ENCODE measurements at places on chromosomes 1 and 21. TPM values are rescaled to one million over a fixed set of nuclear protein-coding genes. Genes with fewer than 3 reads are reported as not detected.

DNA sequence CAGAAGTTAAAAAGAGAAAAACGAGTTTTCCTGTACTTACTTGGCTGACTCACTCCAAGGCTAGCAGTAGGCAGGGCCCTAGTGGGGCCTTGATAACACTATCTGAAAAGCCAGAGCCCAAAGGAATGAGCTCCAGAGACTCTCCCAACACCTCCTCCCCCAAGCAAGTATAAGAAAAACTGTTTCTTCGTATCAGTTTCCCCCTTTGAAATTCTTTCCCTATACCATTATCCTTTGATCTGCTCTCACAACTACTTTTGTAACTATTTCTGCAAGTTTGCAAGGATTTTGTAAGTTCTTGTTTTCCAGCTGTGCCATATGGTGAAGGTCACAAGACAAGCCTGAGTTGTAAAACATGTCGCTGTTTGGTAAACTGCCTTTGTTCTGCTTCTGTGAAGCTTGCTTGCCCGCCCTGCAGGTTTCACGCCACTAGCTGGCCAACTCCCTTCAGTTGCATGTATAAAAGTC is 36.5 kb upstream of the KCNJ15 start:
- DNase-seq, result no peak

DNA sequence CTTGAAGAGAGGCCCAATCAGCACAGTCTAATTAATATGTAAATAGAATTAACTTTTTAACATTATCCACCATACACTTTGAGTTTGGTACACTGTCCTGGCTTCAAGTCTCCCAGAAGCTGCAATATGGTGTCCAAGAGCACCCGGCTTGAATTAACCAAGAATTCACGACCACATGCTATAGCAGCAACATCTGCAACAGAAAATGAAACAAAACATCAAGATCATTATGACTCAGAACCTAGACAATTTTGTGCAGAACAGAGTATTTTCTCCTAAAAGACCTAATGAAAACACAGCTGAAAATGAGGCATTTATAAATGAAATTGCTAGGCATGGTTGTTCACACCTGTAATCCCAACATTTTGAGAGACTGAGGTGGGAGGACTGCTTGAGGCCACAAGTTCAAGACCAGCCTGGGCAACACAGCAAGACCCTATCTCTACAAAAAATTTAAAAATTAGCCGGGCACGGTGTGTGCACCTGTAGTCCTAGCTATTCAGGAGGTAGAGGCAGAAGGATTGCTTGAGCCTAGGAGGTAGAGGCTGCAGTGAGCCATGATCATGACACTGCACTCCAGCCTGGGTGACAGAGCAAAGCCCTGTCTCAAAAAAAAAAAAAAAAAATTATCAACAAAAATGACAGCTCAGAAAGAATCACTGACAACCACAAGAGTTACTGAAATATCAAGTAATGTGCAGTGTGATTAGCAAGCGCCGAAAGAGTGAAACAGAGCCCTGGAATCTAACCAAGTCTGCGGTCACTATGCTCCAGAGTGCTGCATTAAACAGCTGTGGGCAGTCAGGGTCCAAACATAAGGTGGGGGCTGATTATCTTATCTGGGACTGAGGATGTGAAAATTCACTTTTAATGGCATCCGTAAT is 45.3 kb downstream of the HSF2BP start:
- DNase-seq, result no peak

DNA sequence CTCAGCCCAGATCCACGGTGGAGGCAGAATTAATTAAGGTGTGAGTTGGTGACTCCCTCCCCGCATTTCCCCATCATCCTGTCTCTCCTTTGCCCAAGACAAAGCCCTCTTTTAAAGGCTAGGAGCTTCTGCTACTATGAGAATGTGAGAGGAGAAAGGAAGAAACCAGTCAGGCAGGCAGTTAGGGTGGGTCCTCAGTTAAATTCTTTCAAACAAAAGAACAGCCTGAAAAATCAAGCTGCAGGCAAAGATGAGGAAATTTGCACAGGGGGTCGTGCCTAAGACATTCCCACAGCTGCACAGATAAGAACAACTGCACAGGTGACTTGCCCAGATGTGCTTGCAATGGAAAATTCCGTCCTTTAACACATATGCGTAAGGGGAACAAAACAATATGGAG is 47.6 kb downstream of the SERTAD4 start:
- DNase-seq, result no peak

GRCh38 chr1:91879733-91880132 is 6.2 kb downstream of the TGFBR3 start:
- DNase-seq, result no peak

Gene RNU1-3
- 1,591 TPM for total RNA-seq

Gene SERTAD4
- not detected for total RNA-seq
